SK-N-SH treated with all-trans-retinoic acid at 6 μM for 48 hours (cell line): ENCODE measurements at places on chromosomes 11 and 22.

DNA sequence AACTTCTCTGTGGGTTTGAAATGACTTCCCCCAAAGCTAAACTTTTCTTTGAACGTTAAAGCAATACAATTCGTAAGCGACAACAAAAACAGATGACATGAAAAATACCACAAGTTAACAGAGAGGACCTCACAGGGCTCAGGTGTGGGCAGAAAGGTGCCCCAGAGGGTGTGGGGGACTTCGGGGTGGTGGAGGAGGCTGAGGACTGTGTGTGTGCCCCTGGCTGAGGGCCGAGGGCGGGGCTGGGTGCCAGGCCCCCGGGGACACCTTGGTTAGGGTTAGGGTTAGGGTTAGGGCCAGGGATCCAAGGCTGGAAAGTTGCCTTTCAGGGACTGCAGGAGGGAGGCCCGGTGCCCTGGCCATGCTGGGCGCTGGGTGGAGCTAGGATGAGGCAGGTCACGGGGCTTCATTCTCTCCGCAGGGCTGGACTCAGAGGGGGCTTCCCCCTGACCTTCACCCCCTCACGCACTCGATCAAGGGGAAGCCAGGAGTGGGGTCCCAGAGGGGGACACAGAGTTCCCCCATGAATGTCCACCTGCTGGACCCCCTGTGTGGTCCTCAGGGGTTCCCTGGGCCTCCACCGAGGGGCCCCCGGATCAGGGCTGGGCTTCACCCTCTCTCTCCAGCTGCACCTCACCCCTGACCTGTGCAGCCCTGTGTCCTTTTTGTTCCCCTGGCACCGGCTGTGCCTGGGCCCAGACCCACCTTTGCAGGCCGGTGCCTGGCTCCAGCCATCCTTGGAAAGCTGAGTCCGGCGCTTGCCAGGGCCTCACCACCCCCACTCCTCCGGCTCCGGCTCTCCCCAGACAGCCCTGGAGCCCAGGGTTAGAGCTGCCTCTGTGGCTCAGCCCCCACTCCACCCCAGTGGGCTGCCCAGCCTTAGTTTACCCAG, 7.0 kb downstream of the TNNI2 start:
- ATAC-seq = no peak

- no peak for ATAC-seq
These were observed 46.5 kb upstream of the SORL1 start for GRCh38 chr11:121405646-121406045.

GRCh38 chr11:103164093-103164796, 55.0 kb downstream of the DYNC2H1 start:
- ATAC-seq = no peak

- peak; percentile 6; the same call in 2 of the 3 replicates for ATAC-seq
These were observed 4.0 kb upstream of the HMOX1 start for GRCh38 chr22:35376728-35377472.

DNA sequence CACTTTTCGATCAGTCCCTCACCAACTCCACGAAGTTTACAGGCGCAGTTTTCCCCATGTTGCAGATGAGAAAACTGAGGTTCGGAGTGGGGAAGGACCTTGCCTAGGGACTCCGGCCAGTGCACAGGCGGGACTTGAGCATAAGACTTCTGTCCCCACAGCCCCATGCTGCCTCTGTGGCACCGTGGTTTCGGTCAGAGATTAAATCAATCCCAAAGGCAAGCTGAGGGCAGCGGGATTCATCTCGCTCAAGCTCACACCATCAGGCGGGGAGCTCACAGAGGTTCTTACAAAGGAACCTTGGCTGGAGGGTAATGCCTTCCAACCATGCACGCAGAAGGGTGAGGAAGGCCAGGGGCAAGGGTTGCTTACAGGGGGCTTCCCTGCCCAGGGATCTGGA, 115.5 kb downstream of the PHF21B start:
- ATAC-seq = no peak

GRCh38 chr11:109864834-109865547, 228.2 kb upstream of the ZC3H12C start:
- ATAC-seq = no peak

DNA sequence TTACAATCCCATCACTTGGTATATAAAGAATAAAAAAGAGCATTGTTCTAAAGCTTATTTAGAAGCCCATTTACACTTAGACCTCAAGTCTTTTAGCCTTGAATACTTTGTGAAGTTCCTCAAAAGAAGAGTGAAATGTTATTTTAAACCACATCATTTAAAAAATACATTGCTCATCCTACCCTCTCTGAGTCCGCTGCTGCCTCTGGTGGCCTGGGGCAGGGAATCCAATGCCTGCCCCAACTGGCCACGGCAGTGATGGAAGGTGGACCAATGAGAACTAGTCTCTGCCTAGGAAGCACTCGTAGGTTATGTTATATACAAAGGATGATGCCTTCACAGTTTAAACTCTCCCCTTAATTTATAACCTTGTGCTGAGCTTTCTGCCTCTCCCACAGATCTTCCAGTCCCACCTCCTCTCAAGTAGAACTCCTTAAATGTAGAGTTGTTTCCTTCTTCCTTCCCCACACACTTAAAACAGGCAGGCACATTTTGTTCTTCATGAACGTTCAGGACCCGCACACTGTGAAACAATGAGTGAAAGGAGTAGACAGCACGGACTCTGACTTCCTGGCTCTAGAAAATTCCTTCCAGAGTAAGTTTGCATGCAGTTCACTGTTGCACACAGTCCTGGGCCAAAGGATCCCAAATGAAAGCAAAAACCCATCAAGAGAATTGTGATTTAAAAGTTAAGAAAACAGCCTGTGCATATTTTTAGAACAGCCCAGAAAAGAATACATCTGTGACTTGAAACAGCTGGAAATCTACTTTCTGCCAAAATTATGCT, 167.8 kb downstream of the RRAS2 start:
- 0 out of 3 replicates have a peak, but pooled peaks have one; percentile 40 for ATAC-seq

- ATAC-seq = peak; percentile 88
These were observed 93.1 kb upstream of the ZC3H12C start for GRCh38 chr11:110000031-110000502.

- ATAC-seq = no peak
These were observed at the start of gene HEPHL1 for GRCh38 chr11:94020777-94021481. TSS of gene HEPHL1 (plus strand) at chr11:94021354. CDS start at chr11:94021369, 15 bp downstream.

DNA sequence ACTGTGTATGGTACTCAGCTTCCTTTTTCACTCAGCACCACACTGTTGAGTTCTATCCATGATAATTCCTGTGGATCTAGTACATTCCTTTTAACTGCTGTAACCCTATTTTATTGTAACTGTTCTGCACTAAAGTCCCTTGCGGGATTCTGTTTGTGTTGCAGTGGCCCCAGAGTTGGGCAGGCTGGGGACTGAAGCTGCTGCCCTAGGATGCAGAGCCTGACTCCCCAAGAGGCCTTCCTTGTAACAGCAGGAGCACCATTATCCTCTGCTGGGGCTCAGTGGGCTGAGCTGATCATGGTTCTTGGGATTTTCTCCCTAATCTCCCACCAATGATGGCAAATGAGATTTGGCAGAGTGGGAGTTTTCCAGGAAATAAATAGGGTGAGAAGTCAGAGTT, 77.7 kb downstream of the CABIN1 start:
- no peak for ATAC-seq

DNA sequence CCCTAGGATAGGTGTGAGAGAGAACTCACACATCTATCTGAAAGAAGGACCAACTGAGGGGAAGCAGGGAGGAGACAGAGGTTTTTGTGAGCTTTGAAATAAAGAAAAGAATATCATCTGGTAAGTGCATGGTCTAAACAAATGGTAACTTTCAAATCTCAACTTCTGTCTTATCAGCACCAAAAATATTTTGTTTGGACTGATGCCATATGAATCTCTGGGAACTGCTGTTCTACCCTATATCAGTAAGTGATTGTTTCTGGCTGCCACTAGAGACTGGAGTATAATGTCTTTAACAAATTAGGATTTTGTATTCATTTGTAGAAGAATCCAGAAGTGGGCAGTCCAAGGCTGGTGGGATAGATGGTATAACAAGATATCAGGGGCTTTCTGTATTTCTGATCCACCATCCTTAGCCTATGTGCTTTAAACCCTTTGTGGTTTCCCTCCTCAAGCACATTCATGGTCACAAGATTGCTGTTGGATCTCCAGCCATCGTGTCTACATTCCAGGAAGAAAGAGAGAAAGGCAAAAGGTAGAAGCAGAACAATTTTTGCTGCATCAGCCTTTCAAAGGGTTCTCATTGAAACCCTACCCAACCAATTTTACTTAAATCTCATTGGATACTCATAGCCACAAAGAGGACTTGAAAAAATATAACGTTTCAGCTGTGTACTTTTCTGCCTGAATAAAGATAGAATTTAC, 4.7 kb downstream of the HEPHL1 start:
- no peak for ATAC-seq

DNA sequence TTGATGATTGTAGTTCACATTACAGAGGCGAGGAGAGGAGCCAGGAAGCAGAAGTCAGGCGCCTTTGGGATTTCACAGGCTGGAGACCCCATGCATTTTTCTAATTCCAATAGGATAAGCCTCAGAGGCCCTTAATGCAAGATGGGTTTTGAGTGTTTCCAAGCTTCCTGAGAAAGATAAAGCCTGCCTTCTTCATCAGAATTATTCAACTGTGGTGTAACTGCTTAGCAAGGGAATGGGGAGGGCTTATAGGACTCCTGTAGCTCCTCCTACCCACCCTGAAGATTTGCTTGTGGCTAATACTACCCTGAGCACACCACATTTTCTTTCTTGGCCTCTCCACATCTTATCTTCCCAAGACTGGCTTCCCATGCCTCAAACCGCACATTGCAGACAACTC, 151.1 kb upstream of the ISX start:
- no peak for ATAC-seq
